ENCODE measurements at places on chromosomes 12 and 14.

DNA sequence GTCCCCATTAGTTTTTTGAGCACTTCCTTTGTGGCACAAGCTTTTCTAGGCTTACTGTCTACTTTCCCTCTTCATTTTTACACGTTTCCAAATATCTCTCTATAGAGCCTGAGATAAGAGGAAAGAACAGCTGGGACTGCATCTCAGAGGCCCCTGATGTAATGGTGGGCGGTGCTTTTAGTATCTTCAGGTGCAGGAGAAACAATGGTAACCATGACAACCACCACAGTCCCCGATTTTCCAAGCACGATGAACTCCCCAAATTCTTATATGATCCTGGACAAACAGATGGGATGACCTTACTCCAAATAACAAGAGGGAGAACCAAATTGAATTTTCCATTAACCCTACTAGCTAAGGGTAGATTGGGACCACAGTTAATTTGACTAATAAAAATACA is 103.3 kb downstream of the AEBP2 start:
- no peak for DNase-seq

- DNase-seq, result no peak
Measured at GRCh38 chr12:87107270-87107669, 851.1 kb upstream of the MGAT4C start.

- DNase-seq, result no peak
Measured at GRCh38 chr14:100230361-100230760, 8.6 kb upstream of the YY1 start.

GRCh38 chr14:104778694-104779331 is 16.7 kb downstream of the AKT1 start:
- DNase-seq, result no peak

GRCh38 chr14:51576117-51576430 is 75.6 kb upstream of the FRMD6 start:
- DNase-seq, result no peak

GRCh38 chr14:99758121-99758821 is 34.9 kb upstream of the EML1 start:
- peak; percentile 76 for DNase-seq

GRCh38 chr12:105348561-105348960 is 18.1 kb downstream of the C12orf75 start:
- no peak for DNase-seq

- DNase-seq, result no peak
Measured at GRCh38 chr12:68850390-68850789, 42.4 kb downstream of the MDM2 start.

DNA sequence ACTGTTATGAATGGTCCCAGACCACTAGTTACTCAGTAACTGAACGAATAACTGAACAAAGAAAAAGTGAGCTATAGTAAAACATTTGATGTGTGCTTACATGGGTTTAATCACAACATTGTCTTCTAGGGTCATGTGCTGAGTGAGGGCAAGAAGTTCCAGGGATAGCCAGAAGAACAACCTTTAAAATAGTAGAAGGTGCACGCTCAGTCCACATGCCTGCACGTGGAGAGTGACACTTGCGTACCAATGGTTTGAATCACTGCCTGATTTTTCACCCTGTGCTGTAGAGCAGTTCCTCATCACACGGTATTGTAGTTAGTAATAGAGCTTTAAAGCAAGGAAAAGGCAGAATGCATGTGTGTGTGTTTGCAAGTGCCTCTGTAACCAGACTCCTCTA is 224.2 kb downstream of the EGLN3 start:
- no peak for DNase-seq

- no peak for DNase-seq
Measured at GRCh38 chr14:30551460-30551859, 7.5 kb upstream of the G2E3 start.

GRCh38 chr14:104596451-104596918 is 8.1 kb downstream of the TMEM179 start:
- no peak for DNase-seq

DNA sequence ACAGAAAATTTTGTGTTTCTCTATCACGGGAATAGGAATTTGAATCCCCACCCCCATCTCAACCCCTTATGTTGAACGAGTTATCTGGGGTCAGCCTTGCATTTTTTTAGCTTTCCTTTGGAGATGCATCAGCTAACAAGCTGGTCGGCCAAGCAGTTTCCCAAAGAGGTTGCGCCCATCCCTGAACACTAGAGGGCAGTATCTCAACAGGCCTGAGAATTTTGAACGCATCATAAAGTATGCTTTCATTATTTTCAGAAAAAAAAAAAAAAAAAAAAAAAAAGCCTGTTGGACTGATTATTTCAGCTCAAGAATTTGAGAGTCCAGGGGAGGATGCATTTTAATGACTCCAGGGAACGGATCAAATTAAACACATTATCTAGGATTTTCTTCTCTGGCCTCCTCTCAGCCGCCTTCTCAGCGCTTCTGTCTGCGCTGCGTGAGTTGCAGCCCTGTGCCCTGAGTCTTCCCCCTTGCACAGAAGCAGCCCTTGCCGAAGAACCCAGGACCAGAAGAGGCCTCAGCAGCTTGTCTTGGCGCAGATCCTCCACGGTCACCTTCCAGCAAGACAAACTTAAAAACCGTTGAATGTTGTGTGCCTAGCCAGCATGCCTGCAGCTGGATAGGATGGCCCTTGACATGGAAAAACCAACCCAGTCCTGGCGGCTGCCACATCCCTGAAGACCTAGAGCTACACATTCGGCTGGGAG is 76.6 kb upstream of the GZMB start:
- peak; percentile 61 for DNase-seq

- DNase-seq, result no peak
Measured at GRCh38 chr12:89461190-89461589, 63.4 kb downstream of the GALNT4 start.

GRCh38 chr12:117187421-117187820 is 2.8 kb downstream of the FBXO21 start:
- no peak for DNase-seq

DNA sequence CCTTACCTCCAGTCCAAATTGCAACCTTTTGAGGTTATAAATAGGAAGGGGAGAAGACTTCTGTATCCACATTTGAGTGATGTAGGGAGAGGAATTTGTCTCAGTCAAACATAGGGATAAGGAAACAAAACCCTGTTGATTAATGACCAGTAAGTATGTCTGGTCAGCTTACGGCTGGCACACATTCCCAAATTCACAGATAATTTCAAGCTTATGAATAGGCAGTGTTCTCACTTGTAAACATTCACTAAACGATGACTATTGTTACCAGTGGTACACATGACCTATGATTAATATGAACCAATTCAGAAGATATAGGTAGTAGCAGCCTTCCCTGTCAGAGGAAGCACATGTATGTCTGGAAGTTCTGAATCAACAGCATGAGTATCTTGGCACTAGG is 33.0 kb upstream of the SLC5A8 start:
- DNase-seq, result no peak

GRCh38 chr12:56431850-56432249 is 17.4 kb downstream of the TIMELESS start:
- DNase-seq, result no peak

DNA sequence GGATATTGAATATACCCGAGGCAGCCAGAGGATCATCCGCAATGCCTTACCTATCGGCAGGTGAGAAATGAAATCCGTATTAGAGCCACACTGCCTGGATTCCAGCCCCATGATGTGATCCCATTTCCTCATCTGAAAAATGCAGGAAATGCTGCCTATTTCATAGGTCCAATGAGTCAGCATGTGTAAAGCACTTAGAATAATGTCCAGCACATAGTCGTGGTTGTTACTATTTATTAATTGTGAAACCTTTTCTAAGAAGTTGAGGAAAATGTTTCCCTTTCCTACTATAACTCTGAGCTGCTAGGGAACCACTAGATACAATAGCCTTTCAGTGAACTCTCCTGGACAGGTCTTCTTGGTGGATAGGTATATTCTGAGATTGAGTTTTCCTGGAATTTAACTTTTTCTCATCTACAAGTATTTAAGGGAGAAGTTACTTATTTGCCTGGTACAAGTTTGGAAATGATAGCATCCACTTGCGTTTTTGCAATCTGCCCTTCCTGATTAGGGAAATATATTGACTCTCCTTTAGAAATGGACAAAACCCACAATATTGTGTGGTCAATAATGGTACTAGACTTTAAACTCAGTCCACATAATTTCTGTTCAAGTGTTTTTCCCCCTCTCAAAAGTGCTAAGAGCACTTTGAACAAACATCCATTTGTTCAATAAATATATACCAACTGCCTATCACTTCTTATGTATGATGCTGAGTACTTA is 12.2 kb downstream of the POLR3B start:
- peak; percentile 61 for DNase-seq

All from AG08396 (cell line).